ENCODE measurements at places on chromosomes 5 and 9.

DNA sequence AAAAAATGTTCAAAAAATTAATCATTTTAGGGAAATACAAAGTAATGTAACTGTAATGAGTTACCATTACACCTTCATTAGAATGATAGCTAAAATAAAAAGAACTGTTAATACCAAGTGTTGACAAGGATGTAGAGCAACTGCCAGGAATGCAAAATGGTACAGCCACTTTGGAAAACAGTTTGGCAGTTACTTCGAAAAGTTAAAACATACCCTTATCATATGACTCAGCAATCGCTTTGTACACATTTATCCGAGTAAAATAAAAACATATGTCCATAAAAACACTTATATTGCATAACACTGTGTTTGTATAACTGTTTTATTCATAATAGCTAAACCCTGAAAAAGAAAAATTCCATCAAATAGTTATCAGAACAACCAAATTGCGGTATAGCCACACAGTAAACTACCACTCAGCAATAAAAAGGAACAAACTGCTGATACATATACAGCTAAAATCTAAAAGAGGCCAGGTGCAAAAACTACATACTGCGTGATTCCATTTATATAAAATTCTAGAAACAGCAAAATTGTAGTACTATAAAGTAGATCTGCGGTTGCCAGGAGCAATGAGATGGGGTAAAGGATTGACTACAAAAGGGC lies 61.7 kb downstream of the RFX3 start:
- no peak for DNase-seq

GRCh38 chr9:127233550-127233949 lies 31.0 kb upstream of the GARNL3 start:
- peak; percentile 86 for DNase-seq

GRCh38 chr9:36007316-36007708 lies 29.4 kb upstream of the RECK start:
- no peak for DNase-seq

DNA sequence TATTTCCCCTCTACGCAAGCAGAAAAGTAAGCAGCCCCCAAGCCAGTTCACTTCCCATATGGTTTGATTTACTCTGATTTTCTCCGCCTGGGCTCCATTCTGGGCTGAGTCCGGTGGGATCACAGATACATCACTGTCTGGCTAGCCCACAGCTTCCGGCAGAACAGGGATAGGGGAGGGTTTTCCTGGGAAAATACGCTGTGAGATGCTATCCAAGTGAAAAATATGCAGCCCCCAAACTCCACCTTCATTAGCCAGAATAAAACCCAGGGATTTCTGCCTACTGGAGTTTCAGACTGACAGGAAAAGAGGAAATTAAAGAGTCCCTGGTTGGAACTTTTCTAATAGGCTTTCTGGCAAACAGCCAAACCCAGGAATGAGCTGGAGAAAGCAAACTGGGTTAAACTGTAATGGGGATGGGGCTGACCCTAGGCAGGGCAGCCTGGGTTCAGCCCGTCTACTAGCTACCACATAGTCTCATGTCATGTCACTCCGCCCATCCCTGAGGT lies 16.9 kb upstream of the NIPAL4 start:
- DNase-seq: peak; percentile 92

DNA sequence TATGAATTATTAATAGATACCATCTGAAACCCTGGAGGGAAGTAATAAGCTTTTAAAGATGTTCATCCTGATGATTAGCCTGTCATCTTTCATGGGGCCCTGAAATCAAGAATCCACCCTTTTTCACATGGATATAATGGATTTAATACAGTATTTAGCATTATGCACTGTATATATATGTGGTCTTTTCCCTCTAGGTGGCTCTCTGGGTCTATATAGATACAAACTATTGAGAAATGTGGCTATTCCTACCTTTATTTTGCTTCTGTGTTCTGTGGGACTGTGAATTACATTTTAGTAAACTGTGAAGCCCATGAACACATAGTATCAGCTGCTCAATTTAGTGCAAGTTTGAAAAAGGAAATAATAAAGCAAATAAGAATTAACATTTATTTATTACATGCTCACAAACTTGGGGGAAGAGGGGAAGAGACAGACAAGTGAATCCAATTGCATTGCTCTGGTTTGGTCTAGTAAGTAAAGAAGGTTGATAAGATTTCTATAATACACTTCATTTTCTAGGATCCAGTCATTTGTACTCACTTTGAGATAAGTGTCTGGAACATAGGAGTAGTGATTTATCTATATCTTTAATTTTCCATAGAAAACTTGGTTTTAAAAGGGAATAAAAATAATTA lies 112.2 kb downstream of the SCAMP1 start:
- DNase-seq: peak; percentile 72

DNA sequence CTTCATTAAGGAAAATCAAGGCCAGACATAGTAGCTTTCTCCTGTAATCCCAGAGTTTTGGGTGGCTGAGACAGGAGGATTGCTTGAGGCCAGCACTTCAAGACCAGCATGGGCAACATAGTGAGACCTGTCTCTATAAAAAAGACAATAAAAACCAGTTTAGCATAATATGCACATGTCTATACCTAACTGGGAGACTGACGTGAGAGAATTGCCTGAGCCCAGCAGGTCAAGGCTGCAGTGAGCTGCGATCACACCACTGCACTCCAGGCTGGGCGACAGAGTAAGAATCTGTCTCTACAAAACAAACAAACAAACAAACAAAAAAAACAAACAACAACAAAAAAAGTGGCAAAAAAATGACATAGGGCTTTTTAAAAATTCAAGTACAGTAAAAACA lies 820.8 kb downstream of the MTRR start:
- DNase-seq: no peak

- DNase-seq: peak; percentile 94
These were observed 99.0 kb downstream of the MUSK start for GRCh38 chr9:110767559-110768063.

DNA sequence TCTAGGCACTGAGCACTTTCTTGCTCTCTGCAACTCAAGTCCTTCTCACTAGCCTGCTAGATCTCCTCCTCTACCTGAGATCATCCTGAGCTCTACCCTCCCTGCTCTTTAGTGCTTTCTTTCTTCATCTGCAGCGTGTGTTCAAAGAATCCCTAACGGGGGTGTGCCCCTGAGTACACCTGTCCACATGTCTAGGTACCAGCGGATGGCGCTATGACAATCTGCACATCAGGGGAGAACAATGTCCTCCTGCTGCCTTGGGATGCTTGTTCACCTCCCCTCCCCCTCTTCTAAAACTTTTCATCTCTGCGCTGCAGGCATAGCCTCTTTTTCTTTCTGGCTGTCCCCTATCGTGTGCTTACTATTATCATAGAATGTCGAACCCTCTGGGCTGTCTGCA lies 42.7 kb downstream of the PTPN3 start:
- no peak for DNase-seq

- DNase-seq: peak; percentile 97
These were observed 114.8 kb downstream of the LIFR start for GRCh38 chr5:38441453-38442246.

GRCh38 chr9:115121181-115121580 lies 3.2 kb upstream of the TNC start:
- no peak for DNase-seq

GRCh38 chr5:50968356-50969149 lies 302.1 kb downstream of the PARP8 start:
- DNase-seq: peak; percentile 5

DNA sequence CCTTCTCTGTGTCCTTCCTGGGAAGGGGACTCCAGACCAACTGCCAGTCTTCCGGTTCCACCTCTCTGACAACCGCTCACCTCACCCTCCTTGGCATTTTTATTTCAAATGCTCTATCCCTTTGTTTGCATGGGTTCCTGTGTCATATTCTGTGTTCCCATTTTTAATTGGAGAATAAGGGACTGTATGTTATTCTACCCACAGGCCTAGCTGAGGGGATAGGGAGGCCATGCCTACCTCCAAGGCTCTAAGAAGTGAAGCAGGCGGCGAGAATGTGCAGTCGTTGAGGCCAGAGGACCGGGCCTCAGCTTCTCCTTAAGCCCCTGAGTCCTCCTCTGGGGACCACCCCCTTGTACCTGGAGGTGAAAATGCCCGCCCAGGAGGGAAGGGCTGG lies 936 bp upstream of the WDR5 start:
- DNase-seq: no peak

- DNase-seq: no peak
These were observed 19.7 kb upstream of the TRAF1 start for GRCh38 chr9:120946259-120946658.

- DNase-seq: peak; percentile 51
These were observed 453.8 kb upstream of the ZNF608 start for GRCh38 chr5:125199968-125200865.

- no peak for DNase-seq
These were observed 71.5 kb downstream of the PSMB7 start for GRCh38 chr9:124343533-124344290.

- no peak for DNase-seq
These were observed 134.5 kb upstream of the SEMA6A start for GRCh38 chr5:116709082-116709481.

DNA sequence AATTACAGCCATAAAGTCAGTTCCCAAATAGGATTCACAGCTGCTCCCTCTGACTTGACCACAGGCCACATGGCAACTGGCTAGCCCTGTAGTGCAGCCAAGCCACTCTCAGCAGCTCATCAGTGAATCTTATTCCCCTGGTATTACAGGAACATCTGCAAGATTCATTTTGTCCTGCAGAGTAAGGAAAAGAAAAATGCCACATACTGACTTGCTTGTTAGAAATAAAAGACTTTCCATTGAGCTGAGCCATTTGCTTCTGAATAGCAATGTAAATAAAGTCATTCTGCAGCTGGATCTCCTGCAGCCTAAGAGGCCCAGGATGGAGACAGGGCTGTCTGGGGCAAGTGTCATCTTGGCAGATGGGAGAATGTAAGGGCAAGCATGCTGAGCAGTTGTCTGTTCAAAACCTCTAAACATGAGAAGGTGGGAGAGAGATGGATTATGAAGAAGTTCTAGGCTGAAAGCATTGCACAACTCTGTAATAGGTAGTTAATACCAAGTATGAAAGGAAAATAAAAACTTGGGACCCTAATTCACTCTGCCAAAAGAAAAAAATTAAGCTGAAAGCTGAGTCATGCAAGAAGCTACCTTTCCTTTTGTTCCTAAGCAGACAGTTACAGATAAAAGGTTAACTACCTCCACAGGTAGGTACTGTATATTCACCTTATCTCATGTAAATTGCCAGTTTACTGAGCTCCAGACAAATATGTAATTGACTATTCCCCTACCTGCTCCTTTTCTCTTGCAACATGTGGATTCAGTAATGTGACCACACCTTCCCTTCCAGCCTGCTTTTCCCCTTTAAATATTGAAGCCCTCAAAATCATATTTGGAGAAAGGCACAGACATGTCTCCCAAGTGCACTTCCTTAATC lies 244.4 kb upstream of the RAI14 start:
- DNase-seq: peak; percentile 95

- DNase-seq: peak; percentile 8
These were observed 176.6 kb upstream of the SH3GL2 start for GRCh38 chr9:17402309-17402708.

DNA sequence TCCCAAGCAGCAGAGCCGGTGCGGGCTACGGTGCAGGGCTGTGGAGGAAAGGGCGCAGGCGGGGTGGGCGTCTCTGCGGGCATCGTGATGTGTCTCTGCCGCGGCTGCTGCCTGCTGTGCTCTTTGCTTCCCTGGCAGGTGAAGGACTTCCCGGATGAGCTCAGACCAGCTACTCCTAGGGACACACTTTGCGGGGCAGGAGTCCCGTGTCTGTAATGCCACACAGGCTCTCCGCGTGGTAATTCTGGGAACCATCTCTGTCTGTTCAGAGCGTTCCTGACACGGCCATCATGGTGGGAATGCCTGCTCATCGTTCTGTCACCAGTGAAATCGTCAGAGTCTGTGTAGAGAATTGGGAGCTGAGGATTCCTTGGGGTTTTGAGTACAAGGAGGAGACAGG lies 235.5 kb downstream of the FANCC start:
- DNase-seq: no peak

GRCh38 chr9:116987721-116988485 lies 300.8 kb downstream of the TRIM32 start:
- no peak for DNase-seq
